T-cell (primary cell): ENCODE measurements at places on chromosomes 5 and 9.

DNA sequence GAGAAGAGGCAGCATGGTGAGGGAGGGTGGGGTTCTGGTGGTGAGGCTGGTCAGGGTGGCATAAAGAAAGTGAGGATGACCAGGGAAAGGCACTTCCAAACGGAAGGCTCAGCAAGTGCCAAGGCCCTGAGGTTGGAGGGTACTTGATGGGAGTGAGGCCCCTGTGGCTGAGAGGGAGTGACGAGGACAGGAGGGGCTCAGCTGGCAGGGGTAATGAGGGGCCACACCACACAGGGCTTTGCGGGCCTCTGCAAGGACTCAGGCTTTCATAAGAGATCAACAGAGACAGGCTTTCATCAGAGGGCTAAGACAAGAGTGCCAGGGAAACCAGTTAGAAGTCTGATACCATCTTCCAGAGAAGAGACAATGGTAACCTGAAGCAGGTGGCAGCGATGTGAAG lies 23.6 kb downstream of the ARPC5L start:
- DNase-seq, result no peak

DNA sequence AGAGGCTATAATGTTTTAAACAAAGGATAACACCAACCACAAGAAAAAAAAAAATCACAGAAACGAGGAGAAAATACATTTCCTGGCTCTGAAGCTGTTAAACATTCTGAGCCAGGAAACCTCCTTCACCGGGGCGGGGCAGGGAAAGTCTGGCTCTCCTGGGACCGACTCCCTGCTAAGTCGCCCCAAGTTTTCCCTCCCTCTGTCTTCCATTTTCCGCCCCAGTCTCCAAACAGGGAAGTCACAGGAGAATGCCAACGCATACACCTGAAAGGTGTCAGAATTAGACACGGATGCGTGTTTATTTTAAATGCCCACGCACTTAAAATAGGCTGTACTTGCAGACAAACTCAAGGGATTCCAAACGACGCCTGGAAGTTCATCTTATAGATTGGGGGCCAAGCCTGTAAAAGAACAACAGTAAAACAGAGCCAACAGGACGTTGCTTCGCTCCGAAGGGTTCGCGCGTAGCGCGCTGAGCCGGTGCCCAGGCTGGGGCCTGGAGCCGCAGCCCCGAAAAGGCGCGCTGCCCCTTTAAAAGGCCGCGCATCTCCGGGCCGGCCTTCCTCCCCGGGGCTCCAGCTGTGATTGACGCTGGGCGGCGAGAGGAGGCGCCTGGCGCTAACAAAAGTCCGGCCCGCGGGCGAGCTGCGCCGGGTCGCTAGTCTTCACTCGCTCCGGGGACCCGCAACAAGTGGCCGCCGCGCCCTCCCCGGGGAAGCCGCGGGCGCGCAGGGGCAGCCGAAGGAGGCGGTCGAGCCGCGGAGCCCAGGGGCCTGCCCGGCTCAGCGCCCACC lies at the start of gene FBXL7:
TSS of gene FBXL7 (plus strand) at position 653 of the 797 bp plus-strand sequence.
- no peak for DNase-seq

GRCh38 chr5:137633896-137634295 lies 102.0 kb downstream of the KLHL3 start:
- DNase-seq, result no peak

DNA sequence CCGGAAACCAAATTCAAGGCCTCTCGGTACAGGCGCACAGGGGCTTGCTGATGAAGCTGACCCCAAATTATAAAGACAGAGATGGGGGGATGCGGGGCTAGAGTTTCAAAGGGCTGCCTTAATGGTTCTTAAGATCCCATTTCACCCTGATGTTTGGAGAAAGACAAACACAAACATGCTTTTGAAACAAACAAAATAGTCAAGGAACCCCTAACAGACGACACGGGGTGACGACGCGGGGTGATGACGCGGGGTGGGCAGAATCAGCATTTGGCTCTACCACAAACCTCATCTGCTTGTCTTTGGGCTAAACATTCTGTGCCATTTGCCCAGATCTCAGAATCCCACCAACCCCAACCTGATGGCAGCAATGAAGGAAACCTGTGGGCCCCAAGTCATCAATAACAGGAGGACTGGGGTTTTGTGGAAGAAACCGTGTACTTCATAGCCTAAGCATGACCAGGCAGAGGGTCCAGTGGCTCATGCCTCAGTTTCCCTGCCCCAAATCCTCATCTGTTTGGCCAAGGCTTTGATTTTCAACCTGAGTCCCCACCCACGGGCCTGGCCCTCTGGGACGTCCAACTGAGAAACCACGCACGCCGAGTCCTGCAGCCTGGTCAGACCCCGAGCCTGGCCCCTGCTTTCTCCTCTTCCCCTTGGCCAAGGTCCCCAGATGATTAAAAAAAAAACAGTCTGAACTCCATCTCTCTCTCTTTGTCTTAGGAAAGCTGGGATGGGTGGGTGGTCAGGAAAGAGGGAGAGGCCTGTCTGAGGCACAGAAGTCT lies 148.5 kb downstream of the COL23A1 start:
- DNase-seq, result no peak

DNA sequence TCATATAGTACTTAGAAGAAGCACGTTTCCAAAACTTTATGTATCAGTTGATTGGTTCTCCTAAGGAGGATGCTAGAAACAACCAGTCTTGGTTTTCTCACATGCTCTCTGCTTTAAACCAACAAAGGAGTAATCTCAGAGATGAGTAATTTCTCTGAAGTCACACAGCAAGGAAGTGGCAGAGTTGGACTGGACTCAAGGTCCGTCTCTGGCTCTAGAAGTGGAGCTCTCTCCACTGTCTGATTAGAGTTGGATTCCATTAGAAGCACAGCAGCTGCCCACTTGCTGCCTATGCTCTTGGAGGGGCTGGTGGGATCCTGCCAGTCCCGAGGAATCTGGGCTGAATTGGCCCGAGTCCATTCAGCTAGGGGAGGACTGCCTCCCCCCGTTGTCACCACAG lies 21.0 kb downstream of the RALGPS1 start:
- no peak for DNase-seq

GRCh38 chr5:1792842-1793266 lies 6.8 kb downstream of the MRPL36 start:
- DNase-seq, result peak; percentile 75
